GDM1 (cell line): ENCODE measurements at places on chromosomes 1 and 21.

GRCh38 chr1:209815490-209815889 lies 9.5 kb upstream of the IRF6 start:
- DNase-seq, result no peak

- no peak for DNase-seq
Observed at GRCh38 chr1:226494092-226494609, 54.4 kb upstream of the STUM start.

GRCh38 chr1:47214549-47214948 lies 17.5 kb downstream of the TAL1 start:
- DNase-seq, result no peak

DNA sequence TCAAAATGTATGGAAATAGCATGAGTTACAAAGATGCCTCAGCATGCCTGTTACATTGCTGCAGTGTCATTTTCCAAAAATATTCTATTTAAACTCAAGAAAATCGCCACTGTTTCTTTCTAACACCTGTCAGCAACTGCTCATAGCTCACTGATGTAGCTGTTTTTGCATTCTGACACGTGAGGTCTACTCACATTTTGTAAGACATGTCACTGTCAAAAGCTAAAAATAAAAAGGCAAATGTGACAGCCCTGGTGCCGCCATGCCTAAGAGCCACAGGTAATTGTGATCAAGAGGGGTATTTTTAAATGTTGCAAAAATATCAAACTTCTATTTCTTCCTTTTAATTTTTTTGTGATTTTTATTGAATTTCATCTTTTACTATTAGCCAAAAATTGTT lies 556.2 kb upstream of the TMPRSS15 start:
- no peak for DNase-seq

DNA sequence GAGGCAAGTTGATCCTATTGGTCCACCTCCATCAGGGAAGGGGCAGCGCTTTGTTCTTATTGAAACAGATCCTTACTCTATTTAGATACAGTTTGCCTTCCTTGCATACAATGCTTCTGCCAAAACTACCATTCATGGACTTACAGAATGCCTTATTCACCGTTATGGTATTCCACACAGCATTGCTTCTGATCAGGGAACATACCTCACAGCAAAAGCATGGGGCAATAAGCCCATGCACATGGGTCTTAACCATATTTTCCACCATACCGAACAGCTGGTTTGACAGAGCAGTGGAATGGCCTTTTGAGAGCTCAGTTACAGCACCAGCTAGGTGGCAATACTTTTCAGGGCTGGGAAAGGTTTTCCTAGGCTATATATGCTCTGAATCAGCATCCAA lies 544.8 kb upstream of the ADGRL4 start:
- no peak for DNase-seq
